ENCODE measurements at places on chromosomes 1 and 21.

DNA sequence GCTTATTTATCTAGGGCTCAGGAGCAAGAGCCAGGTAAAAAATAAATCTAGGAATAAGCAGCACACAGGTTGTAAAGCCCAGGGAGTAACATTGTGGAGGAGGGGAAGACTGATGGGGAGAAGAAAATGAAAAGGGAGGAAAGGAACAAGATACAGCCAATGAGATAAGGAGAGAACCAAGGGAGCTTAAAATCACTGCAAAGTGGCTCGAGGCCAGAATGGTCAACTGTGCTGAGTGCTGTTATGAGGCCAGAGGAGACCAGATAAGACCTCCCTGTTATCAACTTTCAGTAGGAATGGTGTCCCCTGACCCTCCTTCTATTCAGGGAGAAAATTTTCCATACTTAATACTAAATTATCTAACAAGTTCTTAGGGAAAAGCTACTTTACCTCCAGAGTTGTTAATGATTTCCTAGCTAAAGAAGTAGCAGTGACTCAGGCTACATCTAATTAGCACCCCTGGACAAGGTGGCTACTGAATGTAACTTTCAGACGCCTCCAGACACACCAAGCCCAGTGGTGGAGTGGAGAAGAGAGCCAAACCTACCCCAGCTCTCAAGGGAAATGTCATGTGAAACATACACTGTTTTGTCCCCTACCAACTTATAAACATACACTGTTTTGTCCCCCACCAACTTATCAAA is 25.5 kb downstream of the ENAH start:
- no peak for DNase-seq

DNA sequence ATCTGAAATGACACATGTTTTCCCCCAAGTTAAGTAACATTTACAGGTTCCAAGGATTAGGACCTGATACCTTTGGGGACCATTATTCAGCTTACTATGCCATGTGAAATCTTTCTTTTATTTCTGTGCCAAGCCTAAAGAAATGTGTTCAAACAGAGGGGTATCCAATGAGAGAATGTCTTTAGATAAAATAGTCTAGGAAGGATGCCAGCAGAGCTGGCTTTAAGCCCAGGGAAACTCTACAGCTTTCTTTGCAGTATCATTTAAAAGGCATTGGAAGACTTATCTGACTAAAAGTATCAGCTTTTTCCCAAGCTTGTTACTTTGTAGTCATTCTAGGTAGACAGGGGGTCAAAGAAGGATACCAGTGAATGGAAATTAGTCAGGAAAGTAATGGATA is 860.4 kb downstream of the PLA2G4A start:
- no peak for DNase-seq

DNA sequence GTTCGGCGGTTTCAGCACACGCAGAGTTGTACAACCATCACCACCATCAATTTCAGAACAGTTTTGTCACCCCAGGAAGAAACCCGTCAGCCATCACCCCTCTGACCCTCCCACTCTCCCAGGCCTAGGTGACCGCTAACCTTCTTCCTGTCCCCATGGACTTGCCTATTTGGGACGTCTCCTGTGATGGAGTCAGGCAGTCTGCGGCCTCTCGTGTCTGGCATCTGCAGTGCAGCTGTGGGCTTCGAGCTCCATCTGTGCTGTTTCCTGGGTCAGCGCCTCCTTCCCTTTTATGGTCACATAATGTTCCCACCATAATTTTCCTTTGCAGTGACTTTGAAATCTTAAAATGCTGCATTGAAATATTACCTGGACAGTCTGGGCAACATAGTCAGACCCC is 24.4 kb downstream of the SLC45A1 start:
- DNase-seq = no peak

DNA sequence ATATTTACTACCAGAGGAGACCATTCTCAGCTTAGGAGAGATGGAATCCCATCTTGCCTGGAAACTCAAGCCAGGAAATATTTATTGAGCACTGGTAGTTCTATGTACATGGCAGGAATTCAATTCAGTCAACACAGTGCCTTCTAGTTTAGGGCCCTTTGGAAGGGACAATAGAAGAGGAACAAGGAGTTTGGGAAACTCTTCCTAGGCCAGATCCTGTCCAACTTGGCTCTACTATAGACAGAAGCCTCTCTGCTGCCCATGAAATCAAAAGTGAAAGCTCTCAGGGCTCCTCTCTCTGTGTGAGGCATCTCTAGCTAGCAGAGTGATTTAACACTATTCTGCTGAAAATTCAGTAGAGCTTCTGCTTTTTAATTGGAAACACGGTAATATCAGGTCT is 244.6 kb upstream of the MAP1LC3C start:
- no peak for DNase-seq

- no peak for DNase-seq
Observed at GRCh38 chr1:117466761-117467160, 99.5 kb downstream of the MAN1A2 start.

GRCh38 chr1:68269637-68270430 is 37.5 kb upstream of the WLS start:
- no peak for DNase-seq

DNA sequence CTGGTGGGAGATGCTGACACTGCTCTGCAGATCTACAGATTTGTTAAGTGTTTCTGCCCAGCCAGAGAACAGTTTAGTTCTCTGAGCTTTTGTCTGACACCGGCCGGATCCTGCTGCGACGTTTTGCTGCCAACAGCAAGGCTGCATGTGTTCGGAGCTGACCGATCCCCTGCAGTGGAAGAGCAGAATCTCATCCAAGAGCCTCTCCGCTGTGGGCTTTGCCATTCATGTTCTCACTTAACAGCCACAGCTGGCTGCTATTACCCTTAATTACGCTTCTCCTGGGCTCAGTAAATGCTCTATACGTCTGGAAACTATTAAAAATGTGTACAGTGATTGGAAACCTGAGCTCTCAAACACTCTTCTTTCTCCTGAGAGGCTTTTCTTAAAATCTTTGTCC is 105.3 kb downstream of the BCAR3 start:
- DNase-seq = no peak

GRCh38 chr21:44601596-44602462 is 1.4 kb downstream of the KRTAP10-7 start:
- DNase-seq = no peak

GRCh38 chr21:26684889-26685288 is 111.8 kb upstream of the CYYR1 start:
- no peak for DNase-seq

GRCh38 chr1:99728494-99729235 is 37.8 kb downstream of the FRRS1 start:
- no peak for DNase-seq

DNA sequence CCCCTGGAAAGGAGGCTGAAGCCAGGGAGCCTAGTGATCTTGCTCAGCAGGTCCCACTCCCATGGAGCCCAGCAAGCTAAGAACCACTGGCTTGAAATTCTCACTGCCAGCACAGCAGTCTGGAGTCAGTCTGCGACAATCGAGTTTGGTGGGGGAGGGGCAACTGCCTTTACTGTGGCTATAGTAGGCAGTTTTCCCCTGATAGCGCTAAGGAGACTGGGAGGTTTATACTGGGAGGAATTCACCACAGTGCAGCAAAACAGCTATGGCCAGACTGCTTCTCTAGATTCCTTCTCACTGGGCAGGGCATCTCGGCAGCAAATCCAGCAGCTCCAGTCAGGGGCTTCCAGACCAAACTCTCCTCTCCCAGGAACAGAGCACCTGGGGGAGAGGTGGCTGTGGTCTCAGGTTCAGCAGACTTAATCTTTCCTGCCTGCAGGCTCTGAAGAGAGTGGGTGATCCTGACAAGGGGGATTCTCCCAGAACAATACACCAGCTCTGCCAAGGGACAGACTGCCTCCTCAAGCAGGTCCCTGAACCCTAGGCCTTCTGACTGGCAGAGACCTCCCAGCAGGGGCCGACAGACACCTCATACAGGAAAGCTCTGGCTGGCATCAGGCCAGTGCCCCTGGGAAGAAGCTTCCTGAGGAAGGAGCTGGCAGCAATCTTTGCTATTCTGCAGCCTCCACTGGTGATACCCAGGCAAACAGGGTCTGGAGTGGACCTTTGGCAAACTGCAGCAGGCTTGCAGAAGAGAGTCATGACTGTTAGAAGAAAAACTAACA is 548.5 kb upstream of the NEGR1 start:
- no peak for DNase-seq

DNA sequence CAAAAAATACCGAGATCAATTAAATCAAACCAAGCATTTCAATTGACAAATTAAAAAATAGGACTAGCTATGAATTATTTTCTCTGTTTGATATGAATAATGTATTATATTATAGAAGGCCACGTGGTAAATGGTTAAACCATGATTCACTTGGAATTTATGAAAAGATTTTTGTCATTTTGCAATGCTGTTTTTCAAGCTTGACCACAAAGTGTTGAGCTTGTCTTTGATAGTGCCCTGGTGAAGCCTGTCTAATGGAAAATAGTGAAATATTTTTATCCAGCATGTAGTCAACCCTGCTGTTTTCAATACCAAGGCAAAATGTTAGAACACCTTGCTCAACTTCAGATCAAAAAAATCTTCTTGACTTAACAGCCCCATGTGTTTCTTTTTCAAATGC is 288.0 kb upstream of the PRMT6 start:
- no peak for DNase-seq
